ENCODE measurements at places on chromosomes 4 and X.

DNA sequence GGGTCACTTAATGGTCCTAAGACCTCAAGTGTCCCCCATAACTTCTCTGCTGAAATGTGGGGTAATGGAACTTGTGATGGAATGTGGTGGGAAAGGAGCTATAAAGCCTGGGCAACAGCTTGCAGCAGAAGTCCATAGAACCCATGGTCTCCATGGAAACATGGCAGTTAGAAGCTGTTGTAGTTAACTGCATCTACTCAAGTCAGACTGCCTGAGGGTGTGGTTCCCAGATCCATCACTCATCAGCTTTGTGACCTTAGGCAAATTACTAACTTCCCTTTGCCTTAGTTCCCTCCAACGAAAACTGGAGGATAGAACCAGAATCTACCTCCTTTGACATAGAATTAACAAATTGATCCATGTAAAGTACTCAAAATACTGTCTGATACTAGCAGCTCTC, 113.0 kb downstream of the SPATA18 start:
- no peak for DNase-seq

- no peak for DNase-seq
Observed at GRCh38 chr4:143375326-143376073, 38.8 kb downstream of the GAB1 start.

- no peak for DNase-seq
Observed at GRCh38 chr4:106497271-106497670, 128.7 kb upstream of the GIMD1 start.

DNA sequence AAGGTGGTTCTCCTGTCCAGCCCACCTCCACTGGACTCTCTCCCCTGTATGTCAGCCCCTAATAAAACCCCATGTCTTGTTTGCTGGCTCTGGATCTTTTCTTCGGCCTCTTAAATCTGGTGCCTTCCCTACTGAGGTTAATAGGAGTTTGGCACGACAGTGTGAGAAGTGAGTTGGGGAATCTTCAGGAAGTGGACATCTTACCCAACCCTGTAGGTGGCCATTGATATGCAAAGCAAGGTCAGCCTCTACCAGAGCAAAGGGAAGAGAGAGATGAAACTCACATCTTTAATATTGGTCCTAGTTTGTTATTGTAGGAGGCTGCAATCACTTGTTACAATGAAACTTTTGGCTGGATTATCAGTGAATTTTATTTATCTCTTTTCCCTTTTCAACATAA, 111.7 kb downstream of the CHRDL1 start:
- no peak for DNase-seq

DNA sequence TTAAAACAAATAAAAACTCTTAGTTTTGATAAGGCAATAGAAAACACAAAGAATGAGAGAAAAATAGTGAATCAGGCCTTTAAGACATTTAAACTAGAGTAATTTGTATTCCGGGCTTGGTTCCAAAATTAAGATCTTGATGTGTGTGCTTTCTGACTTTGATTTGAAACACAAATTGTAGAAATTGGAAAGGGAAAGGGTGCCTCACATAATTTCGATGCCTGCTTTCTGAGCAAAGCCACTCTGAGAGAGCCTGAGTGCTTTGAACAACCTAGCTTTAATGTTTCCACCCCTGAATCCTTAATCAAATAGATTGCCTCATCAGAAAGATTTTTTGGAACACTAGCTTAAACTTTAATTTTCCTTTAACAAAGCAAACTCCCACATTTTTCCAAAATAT, 666.8 kb downstream of the PCDH18 start:
- no peak for DNase-seq

Data from NCI-H187 (cell line).